Activated T-helper 17 cell treated with anti-CD3 and anti-CD28 coated beads, Interleukin-2, amount 50 U/mL, for 72 hours (primary cell): ENCODE measurements at places on chromosomes 5 and 9.
A peak's percentile ranks its signal among the peaks of the same experiment; 100 is the strongest.

DNA sequence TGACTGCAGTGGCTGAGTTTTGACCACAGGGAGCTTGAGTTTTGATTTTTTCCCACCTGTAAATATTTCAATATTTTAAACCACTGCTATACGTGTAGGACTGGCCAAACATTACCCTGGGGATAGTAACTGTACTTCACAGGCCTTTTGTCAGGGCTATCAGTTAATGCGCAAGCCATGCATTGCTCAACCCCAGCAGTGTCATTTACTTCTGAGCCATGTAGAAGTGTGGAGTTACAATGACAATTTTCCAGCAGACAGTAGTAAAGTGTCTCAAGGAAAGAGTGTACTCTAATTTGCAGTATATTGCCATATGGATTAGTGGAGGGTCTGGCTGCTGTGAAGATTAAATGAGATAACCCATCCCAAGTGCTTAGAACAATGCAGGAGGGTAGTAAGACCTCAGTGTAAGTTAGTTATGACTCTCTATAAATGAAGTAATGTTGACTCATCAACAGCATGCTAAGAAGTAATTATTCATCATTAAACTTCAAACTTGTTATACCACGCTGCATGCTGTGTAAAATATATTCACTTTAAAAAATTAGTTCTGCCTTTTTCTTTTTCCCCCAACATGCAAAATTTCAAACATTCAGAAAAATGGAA is 489.2 kb downstream of the KDM4C start:
- ATAC-seq = peak; percentile 53

GRCh38 chr9:14030375-14031059 is 283.4 kb downstream of the NFIB start:
- no peak for ATAC-seq

DNA sequence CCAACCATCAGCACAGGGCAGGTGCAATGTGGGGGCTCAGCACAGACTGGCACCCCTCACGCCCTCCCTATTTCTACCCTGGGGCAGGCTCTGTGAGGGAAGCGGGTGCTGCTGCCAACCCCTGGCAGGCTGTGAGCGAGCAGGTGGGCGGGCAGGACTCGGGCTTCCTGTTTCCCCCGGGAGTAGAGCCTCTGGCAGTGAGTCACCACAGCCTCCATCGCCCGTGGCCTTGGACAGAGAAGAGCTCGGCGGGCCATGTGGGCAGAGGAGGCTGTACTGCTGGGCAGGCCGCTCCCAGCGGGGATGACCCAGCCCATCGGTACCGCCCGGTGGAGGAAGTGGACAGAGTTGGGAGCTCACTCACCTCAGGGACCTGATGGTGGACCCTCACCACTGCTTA is 16.6 kb downstream of the KCNT1 start:
- ATAC-seq = no peak

DNA sequence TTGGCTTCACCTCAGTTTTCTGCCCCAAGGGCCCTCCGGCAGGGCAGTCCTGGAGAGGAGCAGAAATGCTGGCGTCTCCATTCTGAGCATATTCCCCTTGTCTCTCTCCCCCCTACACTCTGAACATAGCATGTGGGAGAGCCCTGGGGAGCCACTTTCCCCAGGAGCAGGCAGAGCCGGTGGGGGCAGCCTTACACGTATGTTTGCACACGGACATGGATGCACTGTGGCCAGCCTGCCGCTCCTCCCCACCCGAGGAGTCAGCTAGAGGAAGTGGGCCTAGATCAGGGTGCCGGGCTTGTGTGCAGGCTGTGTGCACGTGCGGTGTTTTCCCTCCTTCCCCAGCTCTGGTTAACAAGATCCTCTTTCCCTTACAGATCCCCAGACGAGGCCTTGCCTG is 25.4 kb upstream of the POMT1 start:
- no peak for ATAC-seq

- ATAC-seq = peak; percentile 6
Measured at GRCh38 chr5:1414311-1415058, 30.8 kb downstream of the SLC6A3 start.

DNA sequence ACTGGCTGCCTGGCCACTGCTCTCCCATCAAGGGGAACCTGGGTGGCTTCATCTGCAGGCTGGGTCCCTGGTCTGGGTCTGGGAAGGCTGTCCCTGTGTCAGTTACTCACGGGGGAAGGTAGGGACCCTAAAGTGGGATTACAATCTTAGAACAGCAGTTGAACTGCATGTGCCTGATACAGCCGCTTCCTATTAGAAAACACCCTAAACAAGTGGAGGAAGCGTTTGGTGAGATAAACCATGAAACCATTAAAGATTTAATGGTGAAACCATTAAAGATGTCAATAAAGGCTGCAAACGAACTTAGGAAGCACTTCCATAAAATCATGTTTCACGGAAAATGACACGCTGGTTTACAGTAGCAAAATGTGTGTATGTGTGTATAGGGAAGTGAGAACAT is 2.5 kb upstream of the GFI1B start:
- ATAC-seq = no peak

DNA sequence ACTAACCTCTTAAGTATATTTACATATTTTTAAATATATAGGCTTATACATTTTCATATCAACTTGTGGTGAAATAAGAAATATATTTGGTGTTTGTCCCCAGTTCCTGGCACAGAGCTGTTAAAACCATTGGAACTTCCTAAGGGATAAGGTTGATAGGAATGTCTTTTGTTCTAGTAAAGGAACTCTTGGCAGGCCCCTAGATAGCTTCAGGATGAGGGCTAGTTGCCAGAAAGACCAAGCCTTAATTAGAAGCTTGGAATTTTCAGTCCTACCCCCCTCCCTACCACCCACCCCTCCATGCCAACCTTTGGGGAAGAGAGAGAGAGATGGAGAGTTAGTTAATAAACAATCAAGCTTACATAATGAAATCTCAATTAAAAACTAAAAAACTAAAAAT is 638.6 kb upstream of the ACO1 start:
- ATAC-seq = no peak

GRCh38 chr5:145237843-145238242 is 597.3 kb downstream of the PRELID2 start:
- ATAC-seq = no peak

DNA sequence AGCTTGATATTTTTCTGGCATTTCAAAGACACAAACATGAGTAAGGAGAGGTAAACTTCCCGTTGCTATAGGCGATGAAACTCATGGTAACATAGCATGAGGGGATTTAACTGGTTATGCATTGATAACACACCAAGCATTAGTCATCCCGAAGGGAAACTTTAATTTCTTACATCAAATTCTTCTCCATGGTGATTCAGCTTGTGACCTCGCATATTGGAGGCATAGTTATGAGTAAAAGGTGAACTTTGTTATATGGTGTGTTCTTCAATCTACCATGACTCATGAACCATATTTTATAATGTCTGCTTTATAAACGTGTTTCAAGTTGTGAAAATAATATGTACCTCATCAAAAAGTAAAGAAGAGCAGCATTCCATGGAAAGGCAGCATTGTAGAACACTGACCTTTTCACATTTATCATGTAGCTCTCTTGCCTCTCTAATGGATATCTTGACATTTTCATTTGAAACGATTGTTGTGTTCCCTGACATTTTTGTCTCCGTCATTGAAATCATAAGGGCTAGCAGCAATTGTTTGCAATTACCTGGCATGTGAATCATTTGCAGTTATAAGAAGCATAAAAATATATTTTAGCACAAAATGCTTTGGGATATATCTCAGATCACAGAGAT is 491.8 kb downstream of the ANXA1 start:
- ATAC-seq = no peak
